Esophagus squamous epithelium (tissue), 5 donors: ENCODE measurements at places on chromosomes 12 and 14.

GRCh38 chr14:54637270-54638134 is 70.6 kb downstream of the SAMD4A start:
- DNase-seq, result no peak

DNA sequence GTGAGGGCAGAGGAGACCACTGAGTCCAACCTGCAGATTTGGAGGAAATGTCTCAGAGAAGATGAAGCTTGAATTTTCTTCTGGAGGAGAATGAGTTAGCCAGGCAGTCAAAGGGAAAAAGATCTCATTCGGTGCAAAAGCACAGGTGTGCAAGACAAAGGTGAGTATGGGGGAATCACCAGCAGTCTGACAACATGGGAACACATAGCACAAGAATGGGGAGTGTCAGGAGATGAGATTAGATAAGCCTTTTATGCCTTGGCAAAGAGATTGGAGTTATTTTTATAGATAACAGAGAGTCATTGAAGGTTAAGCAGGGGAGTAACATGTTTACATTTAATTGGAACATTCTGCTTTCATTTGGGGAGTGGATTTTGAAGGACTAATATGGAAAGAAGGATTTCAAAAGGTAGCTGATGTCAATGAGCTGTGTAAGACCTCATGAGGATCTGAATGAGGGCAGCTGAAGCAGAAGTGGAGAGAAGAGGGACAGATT is 171.3 kb upstream of the NTF3 start:
- DNase-seq, result no peak

- DNase-seq, result no peak
Observed at GRCh38 chr12:105069936-105070702, 14.1 kb downstream of the ALDH1L2 start.

- peak; percentile 3 for DNase-seq
Observed at GRCh38 chr14:65791191-65791981, 378.9 kb downstream of the FUT8 start.

DNA sequence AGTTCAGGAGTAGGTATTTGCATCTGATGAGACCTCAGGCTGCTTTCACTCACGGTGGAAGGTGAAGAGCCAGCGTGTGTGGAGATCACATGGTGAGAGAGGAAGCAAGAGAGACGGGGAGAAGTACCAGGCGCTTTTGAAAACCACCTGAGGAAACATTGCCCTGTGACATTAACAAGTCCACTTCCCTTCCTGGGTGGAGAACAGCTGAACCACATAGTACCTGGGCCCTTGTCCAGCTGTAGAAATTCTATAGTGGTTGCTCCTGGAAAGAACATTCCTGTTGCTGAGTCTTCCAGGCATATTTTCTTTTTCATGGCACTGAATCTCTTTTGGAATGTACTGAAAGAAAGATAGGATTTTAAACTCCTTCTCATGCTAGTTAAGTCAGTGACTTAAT is 87.3 kb upstream of the RIN3 start:
- DNase-seq, result no peak

GRCh38 chr12:52713960-52714886 is 10.9 kb upstream of the KRT77 start:
- DNase-seq, result no peak

DNA sequence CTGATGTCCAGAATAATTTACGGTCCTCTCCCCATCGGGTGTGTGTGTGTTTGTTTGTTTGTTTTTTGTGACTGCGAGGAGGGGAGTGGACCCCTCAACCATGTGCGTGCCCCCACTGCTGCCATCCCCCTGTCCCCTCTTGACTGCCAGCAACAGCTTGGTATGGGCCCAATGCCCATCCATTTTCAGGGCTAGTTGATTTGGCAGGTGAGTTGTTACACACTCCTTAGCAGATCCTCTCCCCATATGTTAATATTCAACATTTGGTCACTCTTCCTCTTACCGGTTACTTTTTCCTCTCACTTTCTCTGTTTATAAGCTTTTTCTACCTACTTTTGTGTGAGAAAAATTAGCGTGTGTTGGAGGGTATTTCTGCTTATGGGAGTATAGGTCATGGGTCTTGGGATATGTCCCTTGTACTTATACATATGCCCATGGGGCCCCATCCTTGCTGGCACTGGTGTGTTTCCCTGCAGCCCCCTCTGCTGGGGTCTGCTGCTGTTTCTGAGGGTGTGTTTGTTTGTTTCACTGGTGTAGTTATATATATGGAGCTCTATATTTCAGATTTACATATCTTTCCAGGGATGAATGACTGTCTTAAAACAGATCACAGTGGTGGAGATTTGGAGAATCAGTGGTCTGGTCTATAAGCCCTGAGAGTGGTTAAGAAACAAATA is 33.8 kb downstream of the ZFHX2 start:
- DNase-seq, result no peak

DNA sequence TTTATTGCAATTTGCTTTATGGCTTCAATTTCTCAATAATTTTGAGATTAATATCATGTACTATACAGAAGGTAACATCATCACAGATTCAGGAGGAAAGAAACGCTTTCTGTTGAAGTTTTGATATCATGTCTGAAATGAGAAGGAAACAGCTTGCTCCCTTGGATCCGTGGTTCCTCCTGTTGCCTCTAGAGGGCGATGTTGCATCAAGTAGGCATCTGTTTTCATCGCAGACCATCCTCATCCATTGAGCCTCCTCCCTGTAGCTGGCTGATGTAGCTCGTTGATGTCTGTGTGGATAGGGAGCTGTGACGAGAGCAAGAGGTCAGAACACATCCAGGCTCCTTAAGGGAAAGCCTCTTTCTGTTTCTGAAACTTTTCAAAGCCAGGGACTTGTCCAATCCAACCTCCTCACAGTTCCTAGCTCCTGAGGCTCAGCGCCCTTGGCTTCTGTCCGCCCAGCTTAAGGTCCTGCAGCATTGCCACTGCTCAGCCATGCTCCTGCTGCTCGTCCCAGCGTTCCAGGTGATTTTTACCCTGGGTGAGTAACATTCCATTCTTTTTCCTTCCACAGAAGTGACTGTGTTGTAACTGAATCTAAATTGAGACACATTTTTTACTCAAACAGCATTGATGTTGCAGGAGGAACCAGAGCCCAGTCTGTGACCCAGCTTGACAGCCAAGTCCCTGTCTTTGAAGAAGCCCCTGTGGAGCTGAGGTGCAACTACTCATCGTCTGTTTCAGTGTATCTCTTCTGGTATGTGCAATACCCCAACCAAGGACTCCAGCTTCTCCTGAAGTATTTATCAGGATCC is 304.8 kb upstream of the OR4E1 start:
- no peak for DNase-seq

- no peak for DNase-seq
Observed at GRCh38 chr14:66032800-66033199, 453.4 kb upstream of the CCDC196 start.

- no peak for DNase-seq
Observed at GRCh38 chr12:32559434-32559833, 119.7 kb upstream of the DNM1L start.

DNA sequence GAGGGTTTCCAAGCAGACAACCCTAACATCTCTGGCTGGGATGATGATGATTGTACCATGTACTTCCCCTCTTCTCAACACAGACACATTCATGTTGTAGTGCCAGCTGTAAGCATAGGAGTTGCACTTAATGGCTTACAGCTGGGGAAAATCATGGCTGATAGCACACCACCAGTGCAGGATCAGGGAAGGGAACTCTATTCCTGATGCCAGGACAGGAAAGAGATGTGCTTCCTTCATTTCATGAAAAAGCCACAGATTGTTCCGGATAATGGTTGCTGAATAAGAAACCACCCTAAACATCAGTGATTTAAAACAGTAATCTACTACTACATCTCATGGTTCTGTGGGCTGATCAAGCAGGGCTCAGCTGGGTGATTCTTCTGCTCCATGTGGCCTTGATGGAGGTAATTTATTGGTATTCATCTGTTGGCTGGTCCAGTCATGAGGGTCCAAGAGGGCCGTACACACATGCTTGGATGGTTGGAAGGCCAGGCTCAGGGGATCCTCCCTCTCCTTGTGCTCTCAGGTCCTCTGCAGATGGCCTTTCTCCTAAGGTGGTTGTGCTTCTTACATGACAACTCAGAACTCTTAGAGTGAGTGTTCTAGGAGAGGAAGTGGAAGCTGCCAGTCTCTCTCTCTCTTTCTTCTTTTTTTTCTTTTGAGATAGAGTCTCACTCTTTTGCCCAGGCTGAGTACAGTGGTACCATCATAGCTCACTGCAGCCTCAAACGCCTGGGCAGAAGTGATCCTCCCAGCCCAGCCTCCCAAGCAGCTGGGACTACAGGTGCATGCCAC is 16.5 kb downstream of the TRAF3 start:
- no peak for DNase-seq

- DNase-seq, result no peak
Observed at GRCh38 chr12:25386831-25387731, 136.4 kb upstream of the KRAS start.

- no peak for DNase-seq
Observed at GRCh38 chr14:51251486-51251885, 11.4 kb downstream of the TMX1 start.

DNA sequence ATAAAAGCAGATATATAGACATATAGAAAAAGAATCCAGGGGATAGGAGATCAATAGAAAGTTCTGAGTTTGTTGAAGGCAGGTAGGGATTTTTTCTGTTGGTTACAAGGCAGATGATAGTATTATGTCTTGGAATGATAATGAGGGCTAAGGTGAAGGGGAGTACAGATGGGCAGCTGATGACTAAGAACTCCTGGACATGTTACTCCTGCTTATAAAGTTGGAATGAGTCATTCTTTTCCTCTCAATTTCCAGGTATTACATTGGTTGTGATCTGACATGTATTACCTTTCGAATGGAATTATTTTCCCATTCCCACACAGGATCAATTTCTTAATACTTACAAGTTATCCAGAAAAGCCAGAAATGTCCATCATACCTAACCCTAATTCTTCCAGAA is 545.2 kb upstream of the MGAT4C start:
- no peak for DNase-seq

GRCh38 chr12:23433121-23433520 is 516.3 kb downstream of the SOX5 start:
- DNase-seq, result no peak

DNA sequence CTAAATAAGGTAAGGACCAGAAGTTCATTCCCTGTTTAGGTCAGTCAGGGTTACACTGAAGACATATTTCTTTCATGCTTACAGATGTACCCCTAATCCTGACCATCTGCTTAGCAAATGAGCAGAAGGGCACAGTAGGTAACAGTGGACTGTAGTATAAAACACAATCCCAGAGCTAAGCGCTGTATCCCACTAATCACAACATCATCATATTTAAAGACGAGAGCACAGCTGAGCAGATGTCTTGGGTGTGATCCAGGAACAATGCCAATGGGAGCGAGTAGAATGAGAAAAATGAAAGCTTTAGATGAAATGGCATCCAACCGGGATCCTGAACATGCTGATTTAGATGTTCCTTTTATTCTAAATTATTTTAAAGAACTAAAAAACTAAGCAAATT is 213.4 kb downstream of the CCER1 start:
- DNase-seq, result no peak

- no peak for DNase-seq
Observed at GRCh38 chr12:113582521-113583218, 111.0 kb upstream of the LHX5 start.

- no peak for DNase-seq
Observed at GRCh38 chr14:103735815-103736545, 20.4 kb downstream of the ZFYVE21 start.
